ENCODE measurements at places on chromosomes 7 and 10. TPM values are rescaled to one million over a fixed set of nuclear protein-coding genes. Genes with fewer than 3 reads are reported as not detected.

GRCh38 chr7:80225361-80225760, 90.7 kb downstream of the GNAI1 start:
- no peak for DNase-seq

MKI67 gene
- 0.50 TPM for polyA plus RNA-seq

- DNase-seq = no peak
Measured at GRCh38 chr7:150735596-150736358, 1.4 kb upstream of the GIMAP5 start.

LRRC18 gene
- polyA plus RNA-seq = not detected

- DNase-seq = no peak
Measured at GRCh38 chr7:124201768-124202349, 169.0 kb upstream of the TMEM229A start.

SND1 gene
- polyA plus RNA-seq = 94.3 TPM

UPK3BL1 gene
- 19.9 TPM for polyA plus RNA-seq

DNA sequence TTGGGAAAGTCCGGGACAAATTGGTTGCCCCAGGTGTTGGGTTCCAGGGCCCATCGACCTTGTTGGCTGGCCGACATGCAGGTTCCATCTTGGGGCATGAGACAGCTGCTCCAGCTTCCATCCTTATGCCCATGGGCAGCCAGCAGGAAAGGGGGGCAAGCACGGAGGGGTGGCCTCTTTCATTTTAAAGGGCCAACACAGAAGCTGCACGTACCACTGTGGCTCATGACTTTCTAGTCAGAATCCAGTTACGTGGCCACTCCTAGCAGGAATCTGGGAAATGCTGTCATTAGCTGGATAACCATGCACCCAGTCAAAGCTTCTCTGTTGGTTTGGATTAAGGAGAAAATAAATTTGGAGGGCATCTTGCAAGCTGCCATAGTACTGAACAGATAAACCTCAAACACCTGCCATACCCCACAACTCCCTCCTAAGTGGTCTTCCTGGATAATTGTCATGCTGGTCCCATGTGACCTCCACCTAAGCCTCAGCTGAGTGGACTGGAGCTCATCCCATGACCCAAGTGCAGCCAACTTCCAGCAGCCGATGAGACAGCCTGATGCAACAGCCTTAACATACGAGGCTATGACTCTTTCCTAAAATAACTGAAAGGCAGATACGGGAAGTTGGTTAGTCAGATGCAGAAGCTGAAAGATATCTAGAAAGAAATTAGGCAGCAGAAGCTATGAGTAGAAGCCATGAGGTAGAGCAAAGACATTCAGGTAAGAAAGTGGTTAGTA, 21.4 kb upstream of the GSDME start:
- DNase-seq = no peak

DNA sequence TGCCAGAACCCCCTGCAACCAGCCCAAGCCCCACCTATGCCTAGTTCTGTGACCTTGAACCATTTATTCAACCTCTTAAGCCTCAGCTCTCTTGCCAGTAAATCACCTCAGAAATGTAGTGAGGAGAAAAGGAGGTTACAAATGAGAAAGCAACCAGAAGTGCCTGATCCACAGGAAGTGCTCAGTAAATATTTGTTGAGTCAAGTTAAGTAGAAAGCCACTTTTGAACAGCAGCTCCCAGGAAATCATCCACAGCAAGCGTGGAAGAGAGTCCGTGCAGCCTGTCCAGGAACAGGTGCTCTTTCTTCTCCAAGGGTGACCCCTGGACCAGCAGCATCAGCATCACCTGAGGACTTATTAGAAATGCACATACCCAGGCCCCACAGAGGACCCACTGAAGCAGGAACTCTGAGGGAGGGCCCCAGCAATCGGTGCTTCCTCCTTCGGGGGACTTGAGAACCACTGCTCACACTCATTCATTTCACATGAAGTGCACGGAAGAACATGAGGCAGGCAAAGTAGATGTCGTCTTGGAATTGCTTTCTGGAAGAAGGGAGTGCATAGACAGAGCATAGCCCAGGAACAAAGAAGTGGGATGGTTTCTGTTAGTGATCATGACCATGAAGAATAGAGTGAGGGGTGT, 6.3 kb upstream of the C10orf71 start:
- DNase-seq = no peak

DNA sequence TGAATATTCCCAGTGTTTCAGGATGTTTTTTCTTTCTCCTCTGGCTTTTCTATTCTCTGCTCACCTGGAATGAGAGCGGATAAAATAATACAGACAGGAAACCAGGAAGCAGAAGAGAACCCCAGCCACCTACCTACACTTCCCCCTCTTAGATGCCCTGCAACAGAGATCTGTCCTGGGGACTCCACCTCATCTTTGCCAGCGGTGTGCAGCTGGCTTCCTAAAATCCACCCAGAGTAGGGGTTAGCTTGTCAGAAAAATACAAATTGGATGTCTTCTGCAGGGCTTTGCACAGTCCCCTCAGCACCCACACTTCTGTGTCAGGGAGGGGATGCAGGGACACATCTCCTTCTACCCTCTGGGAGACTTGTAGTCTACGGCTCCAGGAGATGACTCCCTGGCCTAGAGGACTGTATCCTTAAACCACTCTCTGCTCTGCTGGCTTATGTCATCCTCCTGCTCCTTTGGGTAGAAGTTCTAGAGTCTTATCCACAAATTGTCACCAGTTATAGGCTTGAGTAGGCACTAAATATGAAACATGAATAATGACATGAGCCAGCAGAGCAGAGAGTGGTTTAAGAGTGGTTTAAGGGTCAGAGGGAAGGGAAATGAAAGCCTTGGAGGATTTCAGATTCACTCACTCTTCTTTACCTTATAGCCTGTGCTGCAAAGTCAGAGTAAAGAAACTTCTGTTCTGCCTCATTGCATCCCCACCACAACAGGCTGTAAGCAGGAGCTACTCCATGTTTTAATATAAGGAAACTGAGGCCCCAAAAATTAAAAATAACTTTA, 749.4 kb downstream of the AUTS2 start:
- no peak for DNase-seq

DNA sequence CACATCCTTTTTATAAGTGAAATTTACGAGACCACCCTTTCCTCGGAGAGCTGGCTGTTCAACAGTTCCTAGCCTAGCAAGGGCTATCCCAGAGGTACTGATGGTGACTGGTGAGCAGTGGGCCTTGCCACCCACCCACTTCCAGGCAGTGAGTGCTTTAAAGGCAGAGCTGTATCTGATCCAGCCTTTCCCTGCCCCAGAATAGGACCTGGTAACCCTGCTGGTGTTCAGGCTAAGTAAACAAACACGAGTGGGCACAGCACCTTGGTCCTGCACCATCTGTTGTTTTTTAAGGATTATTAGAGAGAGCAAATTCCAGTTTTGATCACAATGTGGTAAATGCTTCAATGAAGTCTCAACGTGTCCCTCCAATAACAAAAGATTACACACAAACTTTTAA, 75.7 kb downstream of the COBL start:
- DNase-seq = no peak

DNA sequence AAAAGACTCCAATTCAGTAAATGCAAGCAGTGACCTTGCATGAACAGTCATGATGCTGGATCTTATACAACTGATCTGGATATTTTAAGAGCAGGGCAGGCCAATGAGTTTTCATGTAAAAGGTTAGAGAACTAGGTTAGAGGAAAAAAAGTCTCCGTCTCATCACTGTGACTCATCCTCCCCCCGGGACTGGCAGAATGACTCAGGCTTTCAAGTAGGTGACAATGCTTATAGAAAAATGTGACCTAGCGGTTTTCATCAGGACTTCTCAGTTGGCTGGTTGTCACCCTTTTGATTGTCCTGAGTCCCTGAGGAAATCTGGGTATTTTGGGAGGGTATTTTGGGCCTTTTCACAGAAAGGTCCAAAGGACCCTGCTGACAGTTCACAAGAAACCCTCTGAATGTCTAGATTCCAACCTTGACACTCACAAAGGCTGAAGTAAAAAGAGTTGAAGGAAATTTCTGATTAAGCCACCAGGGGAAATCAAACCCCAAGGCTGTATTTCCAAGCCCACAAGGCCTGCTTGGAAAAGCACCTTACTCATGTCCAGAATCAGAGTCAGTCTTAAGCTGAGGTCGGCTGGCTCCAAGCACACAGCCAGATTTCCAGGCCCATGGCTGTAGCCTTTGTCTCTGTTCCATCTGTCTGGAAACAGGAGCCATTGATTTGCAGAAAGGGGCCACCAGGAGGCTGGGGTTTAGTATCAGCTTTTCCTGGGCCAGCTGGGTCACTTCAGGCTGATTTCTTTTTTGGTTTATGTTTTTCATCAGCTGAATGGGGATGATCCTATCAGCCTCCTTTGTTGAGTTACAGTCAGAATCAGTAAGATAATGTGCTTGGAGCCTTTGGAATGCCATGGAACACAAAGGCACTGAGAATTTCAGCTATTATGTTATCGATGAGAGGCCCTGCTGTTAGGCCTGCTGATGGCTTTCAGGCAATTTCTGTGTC, 226.4 kb upstream of the HABP2 start:
- DNase-seq = no peak

DNA sequence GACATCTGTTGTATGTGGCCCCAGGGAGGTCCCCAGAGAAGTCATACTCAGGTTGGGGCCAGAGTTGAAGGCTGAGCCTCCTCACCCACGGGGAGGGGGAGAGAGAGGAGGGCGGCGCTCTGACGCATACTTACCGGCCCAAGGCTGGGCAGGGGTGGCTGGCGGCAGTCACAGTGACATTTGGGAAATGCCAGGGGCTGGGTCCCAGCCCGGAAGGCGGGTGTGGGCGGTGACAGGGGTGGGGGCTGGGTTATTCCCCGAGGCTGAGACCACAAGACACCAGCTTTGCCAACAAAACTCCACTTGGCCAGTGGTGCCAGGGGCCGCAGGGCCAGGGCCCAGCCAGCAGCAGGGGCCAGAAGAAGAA, 41.1 kb downstream of the RASGEF1A start:
- no peak for DNase-seq

GRCh38 chr7:146235195-146235594, 118.6 kb downstream of the CNTNAP2 start:
- DNase-seq = no peak

- no peak for DNase-seq
Measured at GRCh38 chr10:89810908-89811525, 109.6 kb downstream of the KIF20B start.

DNA sequence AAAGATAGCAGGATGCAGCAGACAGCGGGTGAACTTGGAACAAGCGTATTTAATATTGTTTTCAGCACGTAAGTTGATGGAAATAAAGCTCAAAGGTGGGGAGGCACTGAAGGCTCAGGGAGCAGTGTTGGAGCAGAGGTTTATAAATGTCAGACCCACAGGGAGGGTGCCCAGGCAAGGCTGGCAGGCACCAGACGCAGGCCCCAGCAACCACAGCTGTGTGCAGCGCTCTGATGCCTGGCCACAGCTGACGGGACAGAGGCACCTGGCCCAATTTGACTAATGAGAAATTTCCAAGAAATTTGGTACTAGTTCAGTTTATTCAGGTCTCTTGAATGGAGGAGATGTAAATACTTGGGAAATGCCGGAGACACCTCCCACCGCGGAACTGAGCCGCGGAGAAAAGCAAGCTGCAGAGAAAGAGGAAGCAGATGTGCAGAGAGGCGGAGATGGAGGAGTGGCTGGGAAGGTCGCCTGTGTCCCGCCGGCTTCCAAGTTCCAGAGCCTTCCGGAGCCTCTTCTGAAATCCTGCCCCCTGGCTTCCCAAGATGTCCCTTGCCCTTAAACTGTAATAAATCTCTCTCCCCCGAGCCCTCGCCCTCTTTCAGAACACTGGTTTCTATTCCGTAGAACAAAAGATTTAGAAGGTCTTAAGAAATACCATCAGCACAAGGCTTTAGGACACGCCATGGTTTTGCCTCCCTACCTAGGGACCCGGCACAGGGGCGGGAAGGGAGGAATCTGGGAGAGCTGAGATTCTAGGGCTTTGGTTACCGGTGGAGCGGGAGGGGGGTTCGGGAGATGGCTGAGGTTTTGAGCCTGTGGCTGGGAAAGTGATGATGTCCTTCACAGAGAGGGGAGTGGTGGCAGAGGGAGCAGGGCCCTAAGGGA, 38.4 kb upstream of the PLXNA4 start:
- DNase-seq = no peak

PTN gene
- polyA plus RNA-seq = 1.3 TPM

DNA sequence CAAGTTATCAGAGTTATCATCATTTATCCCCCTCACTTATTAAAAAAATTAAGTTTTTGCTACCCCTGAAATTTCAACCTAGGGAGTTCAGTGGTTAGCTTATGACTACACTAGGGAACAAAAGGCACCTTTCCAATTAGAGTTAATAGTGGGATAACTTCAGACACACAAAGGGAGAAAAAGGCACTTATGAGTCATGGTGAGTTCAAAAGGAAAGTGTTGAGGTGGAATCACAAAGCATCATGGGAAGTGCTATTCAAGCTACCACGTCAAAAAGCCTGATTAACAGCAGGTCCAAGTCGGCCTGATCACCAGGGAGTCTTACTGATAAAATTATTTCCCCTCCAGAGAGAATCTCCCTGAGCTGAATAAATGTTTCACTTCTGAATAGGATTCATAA, 165.7 kb downstream of the C7orf25 start:
- DNase-seq = no peak

DNA sequence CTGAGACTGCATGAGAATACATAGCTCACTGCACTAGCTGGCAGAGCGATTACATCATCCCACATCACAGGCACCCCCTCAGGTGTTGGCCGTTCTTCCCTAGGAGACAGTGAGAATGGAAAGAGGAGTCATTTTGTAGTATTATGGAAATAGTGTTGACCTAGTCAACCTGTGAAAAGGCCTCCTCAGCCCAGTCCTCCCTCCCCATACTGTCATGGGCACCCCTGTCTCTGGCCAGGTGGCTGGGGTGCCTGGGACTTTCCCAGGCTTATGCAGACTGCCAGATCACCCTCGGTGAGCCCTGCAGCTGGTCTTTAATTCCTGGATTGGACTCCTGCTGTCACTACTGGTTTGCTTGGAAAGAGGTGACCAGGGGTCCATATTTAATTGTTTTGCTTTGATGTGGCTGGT, 4.0 kb downstream of the INPP5A start:
- DNase-seq = no peak

DNA sequence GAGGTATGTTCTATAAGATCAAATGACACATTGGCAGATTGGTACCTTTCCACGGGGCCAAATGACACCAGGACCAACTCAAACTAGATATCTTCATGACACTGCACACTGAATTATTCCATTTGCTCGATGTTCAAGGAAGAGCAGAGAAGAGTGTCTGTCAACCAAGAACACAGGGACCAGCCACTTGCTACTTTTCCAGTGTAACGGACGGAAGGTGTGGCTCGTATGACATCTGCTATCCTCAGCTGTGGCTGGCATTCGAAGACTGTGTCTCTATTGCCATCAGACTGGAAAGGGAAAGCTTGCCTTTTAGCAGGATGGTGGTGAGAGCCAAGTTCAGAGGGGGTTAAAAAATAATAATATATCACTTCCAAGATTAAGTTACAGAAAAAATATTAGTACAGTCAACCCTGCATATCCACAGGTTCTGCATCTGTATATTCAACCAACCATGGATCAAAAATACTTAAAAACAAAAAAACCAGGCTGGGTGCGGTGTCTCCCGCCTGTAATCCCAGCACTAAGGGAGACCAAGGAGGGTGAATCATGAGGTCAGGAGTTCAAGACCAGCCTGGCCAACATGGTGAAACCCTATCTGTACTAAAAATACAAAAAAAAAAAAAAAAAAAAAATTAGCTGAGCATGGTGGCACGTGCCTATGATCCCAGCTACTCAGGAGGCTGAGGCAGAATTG, 237.1 kb downstream of the PRPF18 start:
- DNase-seq = no peak

- no peak for DNase-seq
Measured at GRCh38 chr7:4288791-4289394, 393.2 kb upstream of the FOXK1 start.

- DNase-seq = no peak
Measured at GRCh38 chr7:16755397-16755796, 1.8 kb downstream of the TSPAN13 start.

TUBAL3 gene
- polyA plus RNA-seq = not detected

GRCh38 chr7:36278069-36278619, 111.5 kb upstream of the ANLN start:
- no peak for DNase-seq

KNDC1 gene
- polyA plus RNA-seq = 0.53 TPM
